ENCODE measurements at places on chromosomes 2 and 18.

GRCh38 chr2:152236191-152236925 is 60.8 kb upstream of the STAM2 start:
- no peak for ATAC-seq

DNA sequence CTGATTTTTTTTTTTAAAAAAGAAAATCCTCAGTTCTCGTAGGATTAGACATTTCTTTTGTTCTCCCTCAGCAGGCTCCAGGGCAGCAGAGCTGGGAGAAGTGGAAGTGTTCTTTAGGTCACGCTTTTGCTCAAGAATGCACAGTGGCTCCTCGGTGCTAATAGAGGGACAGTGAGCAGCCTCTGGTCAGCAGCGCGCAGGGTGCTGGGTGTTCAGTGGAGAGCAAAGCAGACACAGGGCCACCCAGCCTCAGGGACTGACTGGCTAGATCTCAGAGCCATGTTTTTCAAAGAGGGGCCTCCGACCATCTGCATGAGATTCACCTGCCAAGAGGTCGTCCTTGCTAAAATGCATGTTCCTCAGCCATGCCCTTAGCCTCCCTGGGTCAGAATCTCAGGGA is 218.8 kb downstream of the HAUS1 start:
- no peak for ATAC-seq

GRCh38 chr2:102094917-102095316 is 47.6 kb upstream of the IL1R1 start:
- ATAC-seq = peak; percentile 81

DNA sequence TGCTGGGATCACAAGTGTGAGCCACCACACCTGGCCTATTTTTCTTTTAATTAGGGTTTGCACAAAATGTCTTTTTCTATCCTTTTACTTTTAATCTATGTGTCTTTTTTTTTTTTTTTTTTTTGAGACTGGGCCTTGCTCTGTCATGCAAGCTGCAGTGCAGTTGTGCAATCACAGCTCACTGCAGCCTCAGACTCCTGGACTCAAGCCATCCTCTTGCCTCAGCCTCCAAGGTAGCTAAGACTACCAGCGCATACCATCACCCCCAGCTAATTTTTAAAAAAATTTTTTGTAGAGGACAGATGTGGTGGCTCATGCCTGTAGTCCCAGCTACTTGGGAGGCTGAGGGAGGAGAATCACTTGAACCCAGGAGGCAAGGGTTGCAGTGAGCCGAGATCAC is 27.1 kb downstream of the ADCY3 start:
- ATAC-seq = no peak

DNA sequence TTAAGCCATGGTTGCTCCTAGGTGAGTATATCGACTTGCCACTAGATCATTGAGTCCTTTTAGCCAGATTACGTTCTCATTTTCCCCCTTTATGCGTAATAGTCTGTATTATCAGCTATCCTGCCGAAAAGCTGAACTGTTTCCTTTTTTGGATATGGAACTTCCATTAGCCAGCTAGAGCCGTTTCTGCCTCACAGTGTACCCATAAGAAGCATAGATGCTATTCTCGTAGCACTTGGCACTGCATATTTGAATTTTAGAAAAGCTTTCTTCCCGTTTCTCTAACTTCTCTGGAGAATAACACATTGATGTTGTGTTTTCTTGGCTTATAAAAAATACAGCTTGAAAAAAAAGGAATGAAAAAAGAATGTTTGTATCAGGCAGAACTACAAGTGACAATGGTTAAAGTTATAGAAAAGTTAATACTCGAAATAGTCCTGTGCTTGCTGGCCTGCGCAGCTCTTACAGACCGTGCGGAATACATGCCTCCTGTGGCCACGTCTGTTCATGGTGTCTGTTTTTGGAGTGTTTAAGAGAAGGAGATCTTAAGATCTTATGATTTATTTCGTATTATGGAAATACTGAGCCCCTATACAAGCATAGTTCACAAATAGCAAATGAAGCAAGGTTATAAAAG is 710 bp downstream of the DUSP19 start:
- ATAC-seq = peak; percentile 69

DNA sequence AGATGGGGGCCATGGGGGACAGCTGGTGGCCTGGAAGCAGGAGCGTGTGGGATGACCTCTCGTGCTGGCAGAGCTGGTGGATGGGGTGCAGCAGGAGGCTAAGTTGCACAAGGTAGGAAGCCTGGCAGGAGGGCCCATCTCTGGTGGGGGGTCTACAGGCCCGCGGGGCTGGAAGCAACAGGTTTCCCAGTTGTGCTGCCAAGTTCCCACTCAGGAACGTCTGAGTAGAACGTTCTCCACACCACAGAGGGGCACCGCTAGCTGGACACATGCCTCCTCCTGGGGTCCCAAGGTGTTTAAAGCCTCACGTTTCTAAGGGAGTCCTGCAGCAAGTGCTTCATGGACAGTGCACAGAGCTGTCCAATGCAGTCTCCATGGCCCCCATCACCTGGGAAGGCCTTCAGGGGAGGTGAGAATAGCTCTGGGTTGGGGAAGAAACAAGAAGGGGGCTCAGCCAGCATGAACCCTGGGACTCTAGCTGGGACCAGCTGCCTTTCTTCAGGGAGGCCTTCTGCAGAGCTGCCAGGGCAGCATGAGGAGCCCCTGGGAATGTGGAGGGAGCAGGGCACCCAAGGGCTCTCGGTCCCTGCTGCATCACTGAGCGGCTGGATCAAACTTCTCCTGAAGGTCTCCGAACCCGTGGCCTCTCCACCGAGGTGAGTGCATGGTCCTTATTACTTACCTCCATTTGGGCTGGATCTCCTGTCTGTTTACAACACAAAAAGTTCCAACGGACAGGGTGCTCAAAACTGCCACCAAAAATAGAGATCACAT is 80.0 kb downstream of the TWIST2 start:
- no peak for ATAC-seq

GRCh38 chr2:189676471-189676870 is 2.0 kb downstream of the ANKAR start:
- no peak for ATAC-seq

DNA sequence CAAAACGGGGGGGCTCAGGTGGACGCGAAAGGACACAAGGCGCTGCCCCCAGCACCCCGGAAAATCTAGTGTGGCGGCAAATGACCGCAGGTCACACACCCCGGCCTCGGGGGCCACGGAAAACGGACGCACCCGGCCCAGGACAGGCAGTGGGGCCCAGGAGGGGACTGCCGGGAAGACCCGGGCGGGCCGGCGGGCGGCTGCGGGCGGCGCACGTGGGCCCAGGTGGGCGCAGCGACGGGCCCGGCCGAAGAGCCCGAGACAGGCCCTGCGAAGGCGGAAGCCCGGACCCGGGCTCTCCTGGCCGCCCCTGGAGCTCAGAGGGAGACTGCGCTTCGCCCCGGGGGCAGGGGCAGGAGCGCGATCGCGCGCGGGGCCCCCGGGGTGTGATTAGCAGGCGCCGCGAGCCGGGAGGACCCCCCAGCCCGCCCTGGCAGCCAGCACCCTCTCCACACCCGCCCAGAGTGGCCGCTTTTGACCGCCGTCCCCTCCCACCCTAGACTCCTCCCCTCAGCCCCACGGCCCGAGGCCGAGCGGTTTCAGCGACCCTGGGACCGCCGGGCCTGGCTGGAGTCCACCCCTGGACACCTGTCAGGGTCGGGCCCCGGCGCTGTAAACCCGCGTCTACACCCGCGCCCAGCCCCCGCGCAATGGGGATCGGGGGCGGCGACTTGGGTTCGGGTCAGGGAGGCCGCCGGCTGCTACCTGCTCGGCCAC is 773 bp downstream of the MBP start:
- ATAC-seq = peak; percentile 64

DNA sequence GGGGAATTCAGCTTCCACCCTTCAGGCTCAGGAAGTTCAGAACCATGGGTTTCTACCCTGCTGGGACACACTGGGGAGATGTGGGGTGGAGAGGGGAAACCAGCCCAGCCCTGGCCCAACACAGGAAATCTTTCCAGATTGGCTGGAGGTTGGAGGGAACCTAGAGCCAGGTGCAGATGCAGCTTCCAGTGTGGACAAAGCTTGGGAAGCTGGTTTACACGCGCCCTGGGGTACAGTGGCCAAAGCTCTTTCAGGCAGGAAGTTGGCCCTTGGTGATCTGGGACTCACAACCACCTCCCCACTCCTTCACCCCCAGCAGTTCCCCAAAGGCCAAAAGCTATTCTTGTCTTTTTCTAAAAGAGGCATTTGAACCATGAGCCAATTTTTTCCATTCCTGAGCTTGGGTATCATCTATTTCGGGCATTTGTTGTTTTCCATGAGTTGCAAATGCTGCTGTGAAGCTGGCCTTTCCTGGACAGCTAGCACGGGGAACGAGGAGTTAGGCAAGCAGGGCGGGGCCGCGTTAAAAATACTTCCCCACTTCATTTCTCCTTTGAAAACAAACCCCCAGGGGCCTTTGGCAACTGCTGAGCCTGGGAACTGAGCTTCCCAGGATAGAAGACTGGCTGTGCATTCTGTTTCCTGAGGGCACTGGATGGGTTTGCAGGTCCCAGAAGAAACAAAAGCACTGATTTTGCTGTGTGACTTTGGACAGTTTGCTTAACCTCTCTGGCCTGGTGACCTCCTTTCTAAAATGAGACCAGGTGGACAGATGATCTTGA is 3.1 kb upstream of the ARID5A start:
- ATAC-seq = no peak

DNA sequence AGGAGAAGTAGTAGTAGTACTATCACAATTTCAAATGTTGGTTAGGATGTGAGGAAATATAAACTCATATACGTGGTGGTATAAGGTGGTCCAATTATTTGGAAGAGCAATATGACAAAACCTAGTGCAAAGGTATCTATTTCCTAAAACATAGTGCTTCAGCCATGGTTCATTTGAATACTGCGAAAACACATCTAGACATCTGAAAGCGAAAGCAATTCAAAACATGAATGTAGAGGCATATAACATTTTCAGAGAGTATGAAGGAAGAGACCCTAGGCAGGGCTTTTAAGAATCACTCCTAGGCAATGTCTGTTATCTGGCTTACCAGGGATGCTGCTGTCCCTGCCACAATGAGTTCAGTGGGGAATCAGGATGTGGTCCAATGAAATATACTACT is 1085.8 kb downstream of the TDRD15 start:
- ATAC-seq = no peak

GRCh38 chr2:224847961-224848850 is 132.0 kb upstream of the CCDC195 start:
- peak; percentile 88 for ATAC-seq

GRCh38 chr2:157363612-157364101 is 38.0 kb upstream of the ERMN start:
- ATAC-seq = no peak

- ATAC-seq = peak; percentile 6
Observed at GRCh38 chr2:127857265-127857808, 618 bp downstream of the POLR2D start.

DNA sequence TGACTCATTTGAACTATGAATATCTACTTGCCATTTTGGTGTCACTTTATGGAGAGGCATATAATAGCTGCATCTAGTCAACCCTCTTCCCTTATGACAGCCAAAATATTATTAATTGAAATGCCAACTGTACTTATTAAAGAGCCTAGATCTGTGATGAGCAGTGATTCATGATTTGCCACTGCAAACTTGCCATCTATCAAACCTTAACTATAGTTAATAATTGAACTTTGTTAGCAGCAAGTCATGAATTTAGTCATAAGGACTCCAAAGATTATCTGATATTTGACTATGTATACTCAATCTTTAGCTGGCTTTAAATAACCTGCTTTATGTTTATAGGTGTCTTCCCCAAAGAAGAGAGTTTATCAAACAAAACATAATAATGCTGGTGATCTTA is 116.4 kb upstream of the VWC2L start:
- ATAC-seq = no peak

DNA sequence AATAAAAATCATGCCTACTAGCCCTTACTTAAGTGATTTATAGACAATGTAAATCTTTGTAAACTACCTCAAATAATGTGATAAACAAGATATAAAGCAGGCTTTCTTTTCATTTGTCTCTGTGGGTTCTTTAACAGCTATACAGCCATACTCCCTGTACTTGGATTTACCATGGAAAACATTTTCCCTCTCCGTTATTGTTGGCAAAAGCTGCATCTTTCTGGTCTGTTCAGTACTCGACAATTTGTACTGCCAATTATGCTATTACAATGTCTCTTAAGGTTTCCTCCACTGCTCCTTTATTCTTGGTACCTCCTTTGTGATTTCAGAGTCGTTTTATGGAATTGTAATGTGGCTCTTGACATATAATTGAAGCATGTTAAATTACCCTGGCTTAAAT is 426.3 kb upstream of the PKDCC start:
- no peak for ATAC-seq

DNA sequence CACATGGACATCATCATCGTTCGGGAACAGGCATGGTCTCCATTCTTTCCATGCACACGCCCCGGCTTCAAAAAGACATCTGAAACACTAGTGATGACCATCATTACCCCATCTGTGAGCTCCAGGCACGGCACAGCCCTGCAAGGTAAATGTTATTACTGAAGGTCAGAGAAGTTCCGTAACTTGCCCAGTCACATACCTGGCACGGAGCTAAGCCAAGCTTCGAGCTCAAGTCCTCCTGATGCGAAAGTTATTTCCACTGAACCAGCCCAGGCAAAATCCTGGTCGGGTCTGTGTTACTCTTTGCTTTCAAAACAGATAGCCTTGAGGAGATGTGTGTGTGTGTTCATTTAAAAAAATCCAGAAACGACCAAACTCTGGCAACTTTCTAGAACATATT is 22.8 kb downstream of the FHL2 start:
- no peak for ATAC-seq

DNA sequence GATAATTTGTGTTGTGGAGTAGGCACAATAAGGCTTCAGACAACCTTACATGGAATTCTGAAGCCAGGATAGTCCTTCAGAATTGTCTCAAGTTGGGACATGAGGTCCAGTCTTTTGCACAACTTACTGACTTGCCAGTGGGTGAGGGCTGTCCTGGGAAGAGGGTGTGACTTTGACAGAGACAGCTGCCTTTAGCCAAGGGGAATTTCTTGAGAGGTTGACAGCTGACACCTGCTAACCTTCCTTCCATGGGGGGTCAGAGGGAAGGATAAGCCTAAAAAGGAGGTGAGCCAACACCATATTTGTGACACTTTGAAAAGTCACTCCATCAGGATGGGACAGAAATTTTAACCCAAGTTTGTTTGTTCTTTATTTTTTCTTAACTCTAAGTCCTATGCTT is 907.8 kb upstream of the CRIM1 start:
- no peak for ATAC-seq

GRCh38 chr2:35293261-35293660 is 1062.3 kb upstream of the CRIM1 start:
- ATAC-seq = no peak

GRCh38 chr2:127256866-127257265 is 36.8 kb upstream of the CYP27C1 start:
- ATAC-seq = no peak

DNA sequence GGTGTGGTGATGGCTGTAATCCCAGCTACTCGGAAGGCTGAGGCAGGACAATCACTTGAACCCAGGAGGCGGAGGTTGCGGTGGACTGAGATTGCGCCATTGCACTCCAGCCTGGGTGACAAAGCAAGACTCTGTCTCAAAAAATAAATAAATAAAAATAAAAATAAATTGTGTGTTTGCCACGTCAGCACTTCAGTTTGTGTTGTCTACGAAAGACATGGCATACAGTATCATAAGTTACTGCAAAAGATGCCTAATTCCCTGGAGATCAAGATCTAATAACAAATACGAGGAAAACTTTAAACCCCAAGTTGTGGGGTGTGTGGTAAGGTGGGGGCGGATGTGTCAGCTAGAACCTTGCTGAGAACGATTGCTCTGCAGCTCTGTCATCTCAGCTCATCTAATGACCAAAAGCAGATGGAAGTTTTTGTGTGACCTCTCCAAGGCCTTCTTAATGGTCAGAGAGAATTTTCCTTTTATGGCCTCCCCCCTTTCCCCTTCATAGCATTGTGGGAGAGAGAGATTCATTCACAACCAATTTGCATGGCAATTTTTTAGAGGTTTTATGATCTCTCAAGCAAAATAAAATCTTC is 11.3 kb downstream of the NPAS2 start:
- ATAC-seq = no peak
